Hippocampal formation (tissue), 2 donors: ENCODE measurements at places on chromosomes 2 and 18.

- DNase-seq = no peak
Observed at GRCh38 chr2:24478243-24478642, 12.8 kb upstream of the NCOA1 start.

DNA sequence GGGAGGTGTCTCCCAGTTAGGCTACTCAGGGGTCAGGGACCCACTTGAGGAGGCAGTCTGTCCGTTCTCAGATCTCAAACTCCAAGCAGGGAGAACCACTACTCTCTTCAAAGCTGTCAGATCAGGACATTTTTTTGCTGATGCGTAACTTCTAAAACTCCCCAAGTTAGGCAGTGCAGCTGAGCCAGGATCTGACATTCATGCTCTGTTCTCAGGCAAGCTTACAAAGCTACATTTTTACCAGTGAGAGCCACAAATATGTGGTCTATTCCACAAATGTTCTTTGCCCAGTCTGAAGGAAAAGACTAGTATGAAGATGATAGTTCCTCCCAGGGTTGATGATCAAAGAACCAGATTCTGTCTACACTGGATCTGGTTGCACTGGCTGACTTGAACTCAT is 184.1 kb downstream of the MTCL1 start:
- no peak for DNase-seq

GRCh38 chr2:226187156-226187555 is 612.5 kb downstream of the IRS1 start:
- no peak for DNase-seq

DNA sequence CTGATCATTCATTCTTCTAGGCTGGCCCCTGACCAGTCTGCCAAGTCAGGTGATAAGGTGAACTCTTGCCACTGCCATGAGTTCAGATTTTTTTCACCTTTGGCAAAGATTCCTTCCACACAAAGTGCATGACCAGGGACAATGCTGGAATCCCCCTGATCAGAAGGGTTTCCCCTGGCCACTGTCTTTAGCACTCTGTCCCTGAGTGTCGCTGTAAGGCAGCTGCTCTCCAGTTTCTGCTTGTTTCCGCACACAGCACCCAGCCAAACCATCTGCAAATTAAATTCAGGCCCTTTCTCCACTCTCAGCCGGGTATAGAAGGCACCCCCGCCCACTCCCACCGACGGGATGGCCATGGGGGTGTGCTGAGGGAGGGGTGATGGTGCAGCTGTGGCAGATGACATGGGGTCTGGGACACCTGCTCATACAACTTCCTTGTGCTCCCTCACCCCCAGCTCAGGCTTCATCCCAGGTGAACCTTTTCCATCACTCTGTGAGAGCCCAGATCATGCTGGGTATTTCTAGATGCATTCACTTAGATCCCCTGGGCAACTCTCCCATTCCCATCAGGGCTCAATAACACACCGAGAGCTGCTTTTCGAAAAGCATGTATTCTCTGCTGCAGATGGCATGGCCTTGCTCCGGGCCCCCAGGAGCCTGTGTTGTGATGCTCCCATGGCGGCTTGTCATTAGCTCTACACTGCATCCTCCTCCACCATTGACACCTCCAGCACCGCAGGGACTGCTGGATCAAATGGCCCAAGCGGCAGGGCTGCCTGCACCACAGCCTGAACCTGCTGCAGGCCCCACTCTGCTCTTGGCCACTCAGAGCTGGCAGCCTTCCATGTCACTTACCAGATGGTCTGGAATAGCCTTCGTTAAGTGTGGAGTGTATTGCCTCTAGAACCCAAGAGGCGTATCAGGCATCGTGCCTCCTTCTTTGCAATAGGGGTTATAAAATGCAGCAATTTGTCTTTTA is 52.3 kb upstream of the ROCK2 start:
- DNase-seq = no peak

DNA sequence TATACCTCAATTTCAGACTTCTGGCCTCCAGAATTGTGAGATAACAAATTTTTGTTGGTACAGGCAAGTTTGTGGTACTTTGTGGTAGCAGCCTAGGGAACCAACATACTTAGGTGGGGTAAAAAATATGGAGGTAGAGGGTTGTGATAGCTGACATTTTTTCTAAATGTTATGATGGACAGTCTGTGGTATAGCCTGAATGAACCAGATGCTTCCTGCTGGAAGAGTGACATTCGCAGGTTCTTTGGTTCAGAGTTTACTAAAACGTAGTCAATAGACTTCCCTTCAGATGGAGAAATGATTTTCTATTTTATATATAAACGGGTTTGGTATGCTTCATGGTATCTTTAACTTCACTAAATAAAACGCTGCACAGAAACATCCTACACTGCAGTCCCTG is 42.8 kb downstream of the PMAIP1 start:
- DNase-seq = no peak

GRCh38 chr2:236588932-236589592 is 19.4 kb downstream of the ACKR3 start:
- DNase-seq = no peak

DNA sequence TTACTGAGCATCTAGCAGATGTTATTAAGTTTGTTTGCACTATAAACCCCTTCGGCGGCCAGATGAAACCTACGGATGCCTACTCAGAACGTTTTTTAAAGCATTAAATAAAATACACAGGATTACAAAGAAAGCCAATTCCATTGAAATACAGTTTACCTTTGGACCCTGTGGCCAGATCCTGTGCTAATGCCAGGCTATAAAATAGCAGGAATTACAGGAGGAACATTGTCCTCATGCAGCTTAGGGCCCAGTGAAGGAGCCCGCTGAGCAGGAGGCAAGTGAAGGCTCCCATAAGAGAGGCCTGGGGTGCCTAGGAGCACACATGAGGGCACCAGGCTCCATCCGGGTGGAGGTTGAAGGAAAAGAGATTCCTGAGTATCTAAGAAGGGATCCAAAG is 310.4 kb downstream of the MTX2 start:
- DNase-seq = no peak

DNA sequence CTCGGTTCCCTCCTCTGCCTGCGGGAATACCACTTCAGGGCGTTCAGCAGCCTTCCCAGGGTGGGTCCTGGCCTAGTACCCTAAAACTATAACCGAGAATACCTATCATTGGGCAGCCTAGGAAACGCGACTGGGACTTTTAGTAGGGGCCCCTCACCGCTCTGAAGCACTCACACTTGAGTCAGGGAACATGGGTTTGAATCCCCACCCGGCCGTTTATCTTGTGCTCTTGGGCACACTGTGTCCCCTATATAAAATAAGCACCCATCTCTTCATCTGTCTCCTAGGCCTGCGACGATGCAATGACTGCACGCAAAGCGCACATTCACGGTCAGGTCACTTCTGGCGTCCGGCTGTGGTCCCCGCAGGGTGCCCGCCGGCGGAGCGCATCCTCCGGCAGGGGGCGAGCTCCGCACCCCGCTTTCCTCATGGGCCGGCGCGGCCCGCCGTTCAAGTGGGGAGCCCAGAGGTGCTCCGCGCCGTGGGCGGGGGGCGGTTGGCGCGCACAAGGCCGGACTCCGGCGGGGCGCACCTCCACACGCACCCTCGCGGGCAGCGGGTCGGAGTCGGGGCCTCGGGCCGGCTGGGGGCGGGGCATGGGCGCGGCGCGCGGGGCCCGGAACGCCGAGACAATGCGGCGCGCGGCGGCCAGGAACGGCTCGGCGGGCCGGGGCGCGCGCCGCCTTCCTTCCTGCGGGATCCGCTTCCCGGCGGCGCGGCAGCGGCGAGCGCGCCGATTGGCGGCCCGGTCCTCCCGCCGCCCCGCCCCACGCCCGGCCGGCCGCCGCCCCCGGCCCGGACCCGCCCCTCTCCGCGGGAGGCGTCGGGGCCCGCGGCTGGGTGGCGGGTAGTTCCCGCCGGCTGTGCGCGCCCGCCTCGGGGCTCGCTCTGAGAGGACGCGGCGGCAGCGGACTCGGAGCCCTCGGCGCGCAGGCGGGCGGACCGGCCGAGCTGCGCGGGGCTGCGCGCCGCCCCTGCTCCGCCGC is at the start of gene ASAP2:
Gene ASAP2, plus strand, starts transcription at position 850 of the 986 bp plus-strand sequence. CDS start 293 bp downstream, outside the sequence.
- DNase-seq = peak; percentile 53

DNA sequence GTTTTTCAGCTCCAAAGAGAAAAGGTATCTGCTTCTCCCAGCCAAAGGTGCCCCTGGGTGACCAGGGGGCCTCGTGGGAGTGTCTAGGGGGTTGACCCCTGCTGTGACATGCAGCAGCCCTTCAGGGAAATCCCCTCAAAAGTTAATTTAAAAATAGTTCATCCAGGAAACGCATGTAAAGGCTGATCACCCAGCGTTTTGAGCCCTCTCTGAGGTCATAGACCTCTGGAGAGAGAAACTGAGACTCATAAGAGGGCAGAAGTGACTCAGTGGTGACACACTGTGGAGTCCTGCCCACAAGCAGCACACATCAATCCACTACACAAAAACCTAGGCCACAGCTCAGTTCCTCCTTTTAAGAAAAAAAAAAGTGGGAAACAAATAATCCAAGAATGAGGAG is 11.9 kb downstream of the GAL3ST2 start:
- DNase-seq = no peak

DNA sequence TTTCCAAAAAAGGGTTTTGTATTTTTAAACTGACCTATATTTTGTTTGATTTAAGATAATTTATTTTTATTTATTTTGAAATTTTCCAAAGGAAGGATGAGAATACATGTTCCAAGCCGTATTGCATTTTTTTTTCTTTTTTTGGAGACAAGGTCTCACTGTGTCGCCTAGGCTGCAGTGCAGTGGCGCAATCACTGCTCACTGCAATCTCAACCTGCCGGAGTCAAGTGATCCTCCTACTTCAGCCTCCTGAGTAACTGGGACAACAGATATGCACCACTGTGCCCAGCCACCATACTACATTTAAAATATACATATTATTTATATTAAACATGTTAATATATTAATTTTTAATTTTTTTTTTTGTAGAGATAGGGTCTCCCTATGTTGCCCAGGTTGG is 15.0 kb downstream of the GEN1 start:
- DNase-seq = no peak

GRCh38 chr18:12960853-12961397 is 13.1 kb downstream of the SEH1L start:
- DNase-seq = no peak

GRCh38 chr18:35406666-35407065 is 29.5 kb upstream of the ZNF396 start:
- no peak for DNase-seq

DNA sequence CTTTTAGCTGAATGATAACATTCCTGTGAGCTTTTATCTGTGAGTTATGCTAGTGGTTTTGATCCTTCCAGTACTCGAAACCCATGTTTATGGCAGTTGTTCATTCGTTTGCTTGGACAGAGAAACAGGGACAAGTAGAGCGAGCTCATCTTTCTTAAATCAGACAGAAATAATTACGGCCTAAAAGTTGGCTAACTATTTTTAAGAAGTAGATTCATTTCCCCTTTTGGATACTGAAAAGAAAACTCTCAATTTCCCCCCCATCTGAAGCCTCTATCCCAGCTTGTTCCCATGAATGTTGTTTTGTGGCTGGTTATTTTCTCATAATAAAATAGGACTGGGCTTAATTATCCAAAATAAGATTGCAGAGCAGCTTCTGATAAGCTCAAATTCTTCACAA is 67.1 kb downstream of the ANTXR1 start:
- DNase-seq = no peak

DNA sequence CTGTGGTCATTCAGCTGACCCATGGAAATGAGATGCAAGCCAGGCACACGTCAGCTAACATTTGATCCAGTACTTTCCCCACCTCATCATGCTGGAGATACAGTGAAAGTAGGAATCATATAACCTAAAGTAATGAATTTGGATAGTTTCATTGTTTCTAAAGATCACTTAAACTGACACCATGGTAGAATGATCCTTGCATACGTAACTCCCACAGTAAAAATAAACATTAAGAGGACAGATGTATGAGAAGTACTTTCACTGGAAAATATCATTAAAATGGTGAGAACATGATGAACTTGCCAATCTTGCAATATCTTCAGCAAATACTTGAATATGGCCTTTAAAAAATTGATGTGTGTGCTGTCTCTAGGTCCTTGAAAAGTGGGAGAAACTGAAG is 85.4 kb downstream of the MAIP1 start:
- no peak for DNase-seq

DNA sequence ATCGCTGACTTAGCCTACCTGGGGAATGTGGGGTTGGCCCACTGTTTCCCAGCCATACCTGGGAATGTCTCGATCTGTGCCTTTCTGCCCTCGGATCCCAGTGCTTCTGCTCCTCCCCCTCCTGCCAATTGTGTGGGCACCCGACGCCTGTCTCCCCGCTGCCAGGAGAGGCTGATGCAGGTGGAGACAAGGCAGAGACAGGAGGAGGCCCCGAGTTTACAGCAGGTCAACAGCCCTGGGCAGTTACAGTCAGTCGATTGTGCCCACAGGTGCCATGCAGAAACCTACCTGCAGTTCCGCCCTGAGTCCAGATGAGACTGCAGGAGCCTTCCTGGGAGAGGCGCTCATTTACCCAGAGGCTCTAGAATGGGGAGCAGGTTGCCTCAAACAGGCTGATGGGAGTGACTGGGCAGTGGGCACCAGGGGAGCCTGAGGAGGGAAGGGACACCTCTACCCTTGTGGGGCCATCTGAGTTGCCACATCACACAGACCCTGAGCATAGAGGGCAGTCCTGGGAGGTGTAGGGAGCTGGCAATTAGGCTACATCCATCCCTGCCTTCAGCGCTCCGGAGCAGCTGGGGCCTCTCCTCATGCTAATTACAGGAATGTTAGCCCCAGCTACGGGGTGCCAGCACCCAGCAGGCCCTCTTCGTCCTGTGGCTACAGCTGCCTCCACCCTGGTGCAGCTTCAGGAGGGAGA is 300.1 kb downstream of the NDUFA10 start:
- DNase-seq = no peak

DNA sequence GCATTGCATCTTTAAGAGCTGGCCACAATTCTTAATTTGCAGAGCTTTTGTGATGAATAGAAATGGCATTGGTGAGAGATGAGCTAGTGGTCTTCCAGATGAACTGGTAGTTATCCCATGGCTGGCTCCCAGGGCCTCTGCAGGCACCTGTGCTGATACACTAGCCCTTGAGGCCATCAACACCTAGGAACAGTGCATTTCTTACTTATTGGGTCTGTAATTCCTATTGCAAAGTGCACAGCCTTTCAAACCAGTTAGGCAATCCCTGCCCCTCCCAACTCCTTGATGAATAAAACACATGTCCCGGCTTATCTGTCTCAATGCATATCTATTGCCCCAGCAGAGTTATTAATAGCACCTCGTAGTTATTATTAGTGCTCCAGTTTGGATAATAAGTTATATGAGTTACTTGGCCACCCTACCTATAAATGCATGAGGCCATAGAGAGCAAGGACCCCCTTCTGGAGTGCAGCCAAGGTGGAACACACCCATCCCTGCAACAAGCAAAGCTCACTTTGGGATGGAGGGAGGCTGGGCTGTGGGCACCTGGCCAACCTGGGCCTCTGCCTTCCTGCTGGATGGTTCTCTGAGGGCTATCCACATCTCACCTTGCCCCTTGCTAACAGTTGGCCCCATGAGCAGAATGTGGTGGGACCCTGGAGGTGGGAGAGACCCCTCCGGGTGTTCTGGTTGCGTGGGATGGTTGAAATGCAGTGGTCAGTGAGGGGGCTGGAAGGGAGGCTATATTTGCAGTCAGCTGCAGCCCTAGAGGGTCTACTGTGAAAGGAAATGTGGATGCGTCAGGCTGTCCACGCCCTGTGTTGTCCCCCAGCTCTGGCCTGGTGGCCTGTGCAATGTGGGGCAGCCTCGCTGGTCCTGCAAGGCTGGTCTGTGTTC is 455.9 kb upstream of the HS6ST1 start:
- DNase-seq = no peak
